ENCODE measurements at places on chromosomes 7 and 10. TPM values are rescaled to one million over a fixed set of nuclear protein-coding genes. Genes with fewer than 3 reads are reported as not detected.

The LRRC4 gene
- total RNA-seq, result 0.45 TPM

The PNLIPRP3 gene
- not detected for total RNA-seq

The SHTN1 gene
- 0.74 TPM for total RNA-seq

The NUPR2 gene
- total RNA-seq, result not detected

The MLLT10 gene
- total RNA-seq, result 26.3 TPM

The ATOH7 gene
- total RNA-seq, result not detected

The LRRTM3 gene
- not detected for total RNA-seq

The AMZ1 gene
- not detected for total RNA-seq

The TSPAN13 gene
- 7.2 TPM for total RNA-seq

The CNNM1 gene
- under 0.01 TPM for total RNA-seq

The SORCS3 gene
- total RNA-seq, result not detected

The LRRD1 gene
- total RNA-seq, result 0.17 TPM

The HMX2 gene
- not detected for total RNA-seq

The TAS2R38 gene
- total RNA-seq, result not detected

The FOXP2 gene
- 1.9 TPM for total RNA-seq

The CCDC172 gene
- total RNA-seq, result not detected

The AKR1B15 gene
- not detected for total RNA-seq

The HGF gene
- total RNA-seq, result 30.3 TPM

The AKR1C4 gene
- not detected for total RNA-seq

The PKD2L1 gene
- not detected for total RNA-seq

The SLC25A13 gene
- total RNA-seq, result 14.0 TPM

The CALCR gene
- not detected for total RNA-seq

The HOXA5 gene
- 30.6 TPM for total RNA-seq

The ANXA8 gene
- total RNA-seq, result not detected

The TUBB8 gene
- not detected for total RNA-seq

The FAM24B gene
- total RNA-seq, result 4.5 TPM

The PLEKHS1 gene
- not detected for total RNA-seq

The IFIT1 gene
- 12.3 TPM for total RNA-seq

The CYP2C18 gene
- not detected for total RNA-seq

The UNC5B gene
- 17.1 TPM for total RNA-seq

The OR9A2 gene
- total RNA-seq, result not detected

The EPHA1 gene
- 0.17 TPM for total RNA-seq

The CCDC201 gene
- not detected for total RNA-seq

The CYP2C9 gene
- total RNA-seq, result not detected

The AUTS2 gene
- total RNA-seq, result 3.9 TPM

The HERPUD2 gene
- total RNA-seq, result 16.6 TPM

The FGL2 gene
- 0.15 TPM for total RNA-seq

The ZNF746 gene
- 16.0 TPM for total RNA-seq

The MINPP1 gene
- 27.7 TPM for total RNA-seq

The NAT16 gene
- 0.15 TPM for total RNA-seq

The PCDH15 gene
- total RNA-seq, result not detected

The ADIRF gene
- 21.7 TPM for total RNA-seq

The TAS2R4 gene
- total RNA-seq, result not detected

The ANKRD1 gene
- total RNA-seq, result 6.5 TPM

The FAM25C gene
- not detected for total RNA-seq

The PIP gene
- not detected for total RNA-seq

The PTPRZ1 gene
- under 0.01 TPM for total RNA-seq

The MMD2 gene
- total RNA-seq, result not detected

The ACTL6B gene
- total RNA-seq, result not detected

The UNCX gene
- total RNA-seq, result not detected

The NCF1 gene
- not detected for total RNA-seq
